ENCODE measurements at places on chromosomes 5 and 9. TPM values are rescaled to one million over a fixed set of nuclear protein-coding genes. Genes with fewer than 3 reads are reported as not detected.

DNA sequence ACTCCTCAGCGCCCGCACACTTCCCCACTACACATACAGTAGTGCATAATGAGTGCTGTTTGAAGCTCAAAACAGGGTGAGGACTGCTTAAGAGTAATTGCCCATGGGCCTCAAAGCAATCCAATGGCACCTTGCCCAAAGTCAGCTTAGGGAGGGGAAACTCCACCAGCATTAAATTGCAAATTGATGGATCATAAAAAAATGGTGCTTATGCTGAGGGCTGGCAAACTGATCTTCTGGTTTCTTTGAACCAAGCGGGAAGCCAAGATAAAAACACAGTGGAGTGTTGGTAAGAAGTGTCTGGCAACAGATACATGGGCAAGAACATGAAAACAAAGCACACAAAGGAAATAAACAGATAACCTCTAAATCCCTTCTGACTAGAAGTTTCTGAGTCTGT is 28.0 kb downstream of the TLE1 start:
- H3K36me3 ChIP-seq: peaks cover 26% of the 10 kb centered on the region
- H3K27me3 ChIP-seq: no peaks in the 10 kb centered on the region
- DNase-seq: no peak
- peak overlapping the region; percentile 82 for H3K27ac ChIP-seq
- H3K4me1 ChIP-seq: peaks cover 40% of the 10 kb centered on the region
- no peak overlapping the region for H3K4me3 ChIP-seq

- no peak overlapping the region for H3K27ac ChIP-seq
- no peak overlapping the region for H3K4me3 ChIP-seq
- peaks cover 8% of the 10 kb centered on the region for H3K4me1 ChIP-seq
- no peaks in the 10 kb centered on the region for H3K36me3 ChIP-seq
- H3K27me3 ChIP-seq: peaks cover 48% of the 10 kb centered on the region
Measured at GRCh38 chr9:126160067-126160853, 166.4 kb upstream of the MVB12B start.

- H3K4me1 ChIP-seq: no peaks in the 10 kb centered on the region
- no peak overlapping the region for H3K27ac ChIP-seq
- H3K27me3 ChIP-seq: no peaks in the 10 kb centered on the region
- H3K4me3 ChIP-seq: no peak overlapping the region
Measured at GRCh38 chr9:118578467-118578866, 790.8 kb downstream of the BRINP1 start.

GRCh38 chr9:16316456-16316855 is 554.0 kb downstream of the BNC2 start:
- DNase-seq: no peak
- no peak overlapping the region for H3K27ac ChIP-seq
- peaks cover 3% of the 10 kb centered on the region for H3K36me3 ChIP-seq
- peaks cover 17% of the 10 kb centered on the region for H3K4me1 ChIP-seq

DNA sequence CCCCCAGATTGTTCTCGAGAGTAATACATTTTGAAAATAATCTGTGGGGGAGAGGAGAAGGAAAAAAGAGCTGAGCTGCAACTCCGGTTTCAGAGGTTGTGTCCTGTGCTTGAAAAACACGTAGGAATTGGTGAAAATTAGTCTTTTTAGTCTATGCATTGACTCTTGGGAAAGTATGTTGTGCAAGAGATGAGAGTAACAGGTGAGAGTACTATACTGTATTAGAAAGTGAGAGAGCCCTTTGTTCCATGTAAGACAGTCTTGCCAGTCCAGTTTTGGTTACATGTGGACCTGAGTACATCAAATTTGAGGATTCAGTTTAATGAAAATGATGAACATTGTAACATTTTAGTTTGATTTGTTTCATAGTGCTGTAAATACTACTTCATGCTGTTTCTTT is 27.8 kb downstream of the ERBIN start:
- no peak for DNase-seq
- no peaks in the 10 kb centered on the region for H3K27me3 ChIP-seq
- H3K4me1 ChIP-seq: peaks cover 21% of the 10 kb centered on the region
- no peak overlapping the region for H3K4me3 ChIP-seq
- H3K27ac ChIP-seq: peak overlapping the region; percentile 43
- H3K36me3 ChIP-seq: peaks cover 24% of the 10 kb centered on the region

DNA sequence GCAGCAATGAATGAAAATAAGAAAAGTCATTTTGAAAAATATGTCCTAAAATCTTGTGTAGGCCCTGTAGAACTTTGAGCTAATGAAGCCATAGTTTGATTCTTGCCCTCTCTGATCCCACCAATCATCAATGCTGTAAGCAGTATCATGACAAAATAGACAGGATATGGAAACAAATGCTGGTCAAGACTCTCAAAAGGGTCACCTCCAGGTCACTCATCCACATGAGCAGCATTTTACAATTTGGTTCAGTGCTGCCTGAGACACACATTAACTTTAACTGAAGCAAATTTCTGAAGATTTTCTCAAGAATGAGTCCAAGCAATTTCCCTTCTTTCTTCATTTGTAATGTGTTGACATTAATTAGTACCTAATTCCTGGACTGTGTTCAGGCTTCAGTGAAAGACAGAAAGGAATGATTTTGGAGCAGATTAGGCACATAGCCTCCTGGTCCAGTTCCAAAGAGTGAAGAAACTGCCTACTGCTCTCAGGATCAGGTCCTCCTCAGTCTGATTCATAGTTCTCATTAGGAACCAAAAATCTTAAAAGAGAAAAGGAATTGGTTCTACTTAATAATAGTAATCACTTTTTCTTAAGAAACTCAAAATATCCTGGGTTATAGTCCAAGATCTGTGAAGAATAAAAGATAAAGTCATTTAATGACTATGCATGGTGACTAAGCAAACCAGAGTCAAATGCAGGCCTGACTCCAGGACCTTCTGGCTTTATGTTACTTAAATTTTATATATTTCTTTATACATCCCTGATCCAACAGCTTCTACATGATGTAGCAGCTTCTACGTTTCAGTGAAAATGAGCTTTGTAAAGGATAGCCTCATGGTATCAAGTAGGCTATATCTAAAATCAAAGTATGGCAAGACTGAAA is 192.1 kb upstream of the RGMB start:
- DNase-seq: no peak
- H3K27me3 ChIP-seq: no peaks in the 10 kb centered on the region
- H3K36me3 ChIP-seq: no peaks in the 10 kb centered on the region
- no peak overlapping the region for H3K4me3 ChIP-seq
- no peak overlapping the region for H3K27ac ChIP-seq
- peaks cover 3% of the 10 kb centered on the region for H3K4me1 ChIP-seq

GRCh38 chr5:89147031-89147430 is 264.0 kb upstream of the MEF2C start:
- no peaks in the 10 kb centered on the region for H3K36me3 ChIP-seq
- no peak for DNase-seq
- H3K27me3 ChIP-seq: peaks cover 3% of the 10 kb centered on the region
- H3K4me1 ChIP-seq: no peaks in the 10 kb centered on the region
- no peak overlapping the region for H3K27ac ChIP-seq

DNA sequence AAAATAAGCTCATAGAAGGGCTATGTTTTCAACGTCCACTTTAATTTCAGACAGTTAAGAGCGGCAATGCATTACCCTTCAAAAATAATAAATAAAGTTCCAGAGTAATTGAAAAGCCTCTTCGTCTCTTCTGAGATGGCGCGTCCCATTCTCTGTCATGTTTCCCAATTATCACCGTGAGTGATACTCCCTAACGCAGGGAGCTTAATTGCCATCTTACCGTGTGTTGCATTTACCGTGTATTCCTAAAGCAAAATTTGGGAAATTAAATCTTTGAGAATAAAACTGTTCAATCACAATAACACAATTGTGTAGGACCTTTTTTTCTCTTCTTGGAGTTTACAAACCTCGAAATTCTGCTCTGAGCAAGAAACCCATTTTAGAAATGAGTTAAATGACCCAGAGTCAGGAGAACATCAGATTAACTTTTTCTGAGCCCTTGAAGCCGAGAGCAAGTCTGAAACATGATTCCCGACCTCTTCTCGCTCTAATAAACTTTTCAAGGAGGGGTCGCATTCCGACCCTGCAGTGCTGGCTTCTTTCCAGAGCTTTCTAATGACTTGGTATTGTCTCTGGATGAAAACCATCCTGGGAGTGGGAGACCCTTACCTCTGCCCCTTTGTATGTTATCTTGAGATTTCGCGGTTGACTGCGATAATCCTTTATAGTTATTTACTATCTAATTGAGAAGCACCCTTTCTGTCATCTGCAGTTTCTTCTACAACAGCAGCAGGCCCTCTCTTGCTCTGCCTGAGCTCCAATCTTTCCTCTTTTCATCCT is 251.5 kb downstream of the FSTL4 start:
- H3K4me1 ChIP-seq: peaks cover 56% of the 10 kb centered on the region
- no peak for DNase-seq
- H3K27me3 ChIP-seq: no peaks in the 10 kb centered on the region

- no peaks in the 10 kb centered on the region for H3K36me3 ChIP-seq
- peak overlapping the region; percentile 79 for H3K27ac ChIP-seq
- DNase-seq: peak; percentile 55
- peaks cover 50% of the 10 kb centered on the region for H3K4me1 ChIP-seq
Measured at GRCh38 chr5:83721953-83722901, 1.6 kb upstream of the HAPLN1 start.

GRCh38 chr9:105154723-105155191 is 89.7 kb upstream of the SLC44A1 start:
- no peak overlapping the region for H3K27ac ChIP-seq
- H3K27me3 ChIP-seq: no peaks in the 10 kb centered on the region
- H3K4me3 ChIP-seq: no peak overlapping the region
- no peaks in the 10 kb centered on the region for H3K36me3 ChIP-seq
- DNase-seq: no peak

DNA sequence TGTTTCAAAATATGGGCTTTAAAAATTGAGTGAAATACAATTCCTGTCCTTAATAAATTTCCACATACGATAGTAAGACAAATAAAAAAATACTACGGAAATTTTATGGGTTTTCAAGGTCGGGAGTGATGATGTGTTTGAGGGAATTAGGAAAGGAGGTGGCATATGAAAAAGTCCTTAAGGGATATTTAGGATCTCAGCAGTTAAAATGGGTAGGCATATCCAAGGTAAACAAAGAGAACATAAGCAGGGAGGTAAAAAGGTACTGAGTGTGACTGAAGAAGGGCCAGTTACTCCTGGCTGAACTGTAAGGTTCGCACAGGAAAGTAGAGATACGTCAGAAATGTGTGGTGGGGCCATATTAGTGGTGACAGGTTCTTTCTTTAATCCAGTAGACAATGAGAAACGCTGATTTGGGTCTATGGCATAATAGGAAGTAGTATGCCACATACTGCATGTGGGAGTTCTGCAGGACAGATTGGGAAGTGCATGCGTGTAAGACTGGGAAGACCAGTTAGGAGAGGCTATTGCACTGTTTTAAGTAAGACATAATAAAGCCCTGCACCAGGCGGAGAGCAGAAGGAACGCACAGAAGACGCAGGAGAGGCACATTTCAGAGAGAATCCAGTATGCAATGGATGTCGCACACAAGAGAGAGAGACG is 937 bp upstream of the HMGCR start:
- peaks cover 29% of the 10 kb centered on the region for H3K4me1 ChIP-seq
- no peak overlapping the region for H3K27ac ChIP-seq
- no peak for DNase-seq
- no peak overlapping the region for H3K4me3 ChIP-seq

GRCh38 chr9:111039231-111039906 is 1.1 kb upstream of the LPAR1 start:
- H3K4me3 ChIP-seq: peak overlapping the region; percentile 90
- no peaks in the 10 kb centered on the region for H3K36me3 ChIP-seq
- peaks cover 49% of the 10 kb centered on the region for H3K4me1 ChIP-seq
- H3K27ac ChIP-seq: peak overlapping the region; percentile 95

DNA sequence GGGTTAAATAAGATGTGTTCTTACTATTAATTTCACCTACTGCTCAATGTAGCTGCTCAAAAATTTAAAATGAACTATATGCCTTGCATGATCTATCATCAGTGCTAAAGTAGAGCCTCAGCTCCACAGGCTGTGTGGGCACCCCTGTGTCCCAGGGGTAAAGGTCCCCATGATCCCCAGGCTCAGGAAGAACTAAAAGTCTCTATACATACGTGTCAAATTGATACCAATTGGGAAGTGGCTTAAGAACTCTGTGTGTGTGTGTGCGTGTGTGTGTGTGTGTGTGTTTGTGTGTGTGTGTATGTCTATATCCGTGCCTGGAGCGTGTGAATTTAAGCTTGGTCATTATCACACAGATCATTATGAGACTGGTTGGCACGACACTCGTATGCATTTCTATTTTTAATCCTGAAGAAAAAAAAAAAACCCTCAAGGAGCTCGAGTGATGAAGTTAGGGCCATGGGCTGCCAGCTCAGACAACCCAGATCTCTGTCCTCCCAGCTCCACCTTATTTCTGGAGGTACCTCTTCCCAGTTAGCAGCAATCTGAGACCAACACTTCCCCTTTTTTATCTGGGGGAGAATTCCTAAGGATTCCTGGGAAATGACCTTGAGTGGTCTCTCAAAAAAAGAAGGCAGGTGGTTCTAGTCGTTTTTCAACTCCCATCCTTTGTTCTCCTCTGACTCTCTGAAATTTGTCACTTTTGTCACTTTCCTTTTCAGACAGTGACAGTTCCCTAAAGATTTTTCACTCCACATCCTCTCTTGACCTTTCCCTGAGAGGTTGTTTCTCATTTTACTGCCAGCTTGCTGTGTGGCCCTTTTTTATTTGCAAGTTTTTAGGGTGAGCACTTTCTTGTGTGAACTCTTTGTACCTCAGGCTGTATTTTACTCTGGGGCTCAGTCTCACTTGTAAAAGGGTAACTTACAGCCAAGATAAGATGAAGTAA is 45.7 kb upstream of the CTXN3 start:
- no peaks in the 10 kb centered on the region for H3K36me3 ChIP-seq
- H3K27ac ChIP-seq: no peak overlapping the region
- DNase-seq: no peak
- H3K4me3 ChIP-seq: no peak overlapping the region
- H3K27me3 ChIP-seq: no peaks in the 10 kb centered on the region

DNA sequence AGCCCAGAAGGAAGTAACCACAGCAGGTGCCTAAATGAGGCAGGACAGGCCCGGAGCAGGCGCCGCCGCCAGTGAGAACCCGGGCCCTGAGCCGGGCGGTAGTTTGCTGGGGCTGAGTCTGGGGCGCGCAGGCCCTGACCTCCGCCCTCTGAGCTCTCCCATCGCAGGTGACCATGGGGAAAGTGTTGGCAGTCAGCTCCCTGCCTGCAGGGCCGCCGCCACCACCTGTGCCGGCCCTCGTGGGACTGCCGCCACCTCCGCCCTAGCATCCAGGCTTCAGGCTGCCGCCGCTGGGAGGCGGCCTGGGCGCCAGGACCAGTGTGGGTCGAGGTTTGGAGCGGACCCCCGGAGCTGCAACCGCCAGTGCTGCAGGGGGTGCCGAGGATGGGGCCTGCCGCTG is 61.1 kb downstream of the TARS1 start:
- no peaks in the 10 kb centered on the region for H3K27me3 ChIP-seq
- H3K4me1 ChIP-seq: no peaks in the 10 kb centered on the region
- no peak overlapping the region for H3K27ac ChIP-seq
- no peaks in the 10 kb centered on the region for H3K36me3 ChIP-seq
- H3K4me3 ChIP-seq: no peak overlapping the region
- DNase-seq: no peak

ANKRD31 gene
- total RNA-seq: 1.4 TPM

STING1 gene
- total RNA-seq: 26.8 TPM

DIPK1B gene
- 56.2 TPM for total RNA-seq

CREB3 gene
- 29.1 TPM for total RNA-seq

GPX3 gene
- total RNA-seq: 2.4 TPM
